ENCODE measurements at places on chromosomes 6 and 20.

GRCh38 chr20:20181322-20181721 lies 129.0 kb downstream of the CFAP61 start:
- no peak for DNase-seq

DNA sequence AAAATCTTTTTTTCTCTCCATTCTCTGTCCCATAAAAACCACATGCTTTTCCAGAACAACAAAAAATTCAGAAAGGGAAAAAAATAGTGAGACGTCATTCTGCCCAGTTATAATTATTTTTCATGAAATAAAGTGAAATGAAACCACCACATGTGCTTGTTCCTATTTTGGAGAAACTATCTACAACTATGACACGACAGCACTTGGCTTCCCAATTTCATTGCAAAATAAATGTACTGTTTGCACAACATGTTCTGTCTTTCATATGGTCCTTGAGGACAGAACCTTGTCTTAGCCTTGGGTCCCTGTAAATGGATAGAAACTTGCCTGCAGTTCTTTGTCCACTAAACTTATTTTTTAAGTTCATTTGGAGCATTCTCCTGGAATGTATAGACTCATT lies 5.6 kb upstream of the MAN1A1 start:
- DNase-seq, result no peak

DNA sequence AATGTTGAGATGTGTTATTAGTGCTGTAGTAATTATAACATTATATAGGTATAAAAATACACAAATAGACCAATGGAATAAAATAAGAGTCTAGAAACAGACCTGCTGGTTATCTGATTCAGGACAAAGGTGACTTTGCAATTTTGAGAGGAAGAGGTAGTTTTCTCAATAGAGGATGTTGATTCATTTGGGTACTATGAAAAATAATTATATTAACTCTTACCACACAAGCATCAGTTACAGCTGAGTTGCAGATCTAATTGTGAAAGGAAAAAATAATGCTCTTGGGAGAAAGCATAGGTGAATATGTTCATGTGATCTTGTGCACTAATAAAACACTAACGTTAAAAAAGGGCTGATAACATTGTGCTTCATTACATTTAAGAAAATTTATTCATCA lies 103.0 kb downstream of the BCKDHB start:
- no peak for DNase-seq

DNA sequence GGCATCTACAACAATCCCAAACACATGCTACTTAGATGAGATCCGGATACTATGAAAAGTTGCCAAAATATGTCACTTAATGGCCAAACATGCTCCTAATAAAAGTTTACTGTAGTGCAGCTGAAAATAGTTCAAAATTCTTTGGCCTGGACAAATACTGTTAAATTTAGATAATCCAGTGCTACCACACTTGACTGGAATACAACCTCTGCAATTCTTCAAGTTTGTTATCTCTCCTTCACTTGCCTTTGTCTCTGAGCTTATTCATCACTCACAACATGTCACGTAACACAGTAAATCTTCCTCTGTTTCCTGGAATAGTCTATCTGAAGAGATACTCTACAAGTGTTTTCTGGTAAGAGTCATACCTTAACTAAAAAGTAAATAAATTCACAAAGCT lies 10.5 kb upstream of the PLN start:
- no peak for DNase-seq

DNA sequence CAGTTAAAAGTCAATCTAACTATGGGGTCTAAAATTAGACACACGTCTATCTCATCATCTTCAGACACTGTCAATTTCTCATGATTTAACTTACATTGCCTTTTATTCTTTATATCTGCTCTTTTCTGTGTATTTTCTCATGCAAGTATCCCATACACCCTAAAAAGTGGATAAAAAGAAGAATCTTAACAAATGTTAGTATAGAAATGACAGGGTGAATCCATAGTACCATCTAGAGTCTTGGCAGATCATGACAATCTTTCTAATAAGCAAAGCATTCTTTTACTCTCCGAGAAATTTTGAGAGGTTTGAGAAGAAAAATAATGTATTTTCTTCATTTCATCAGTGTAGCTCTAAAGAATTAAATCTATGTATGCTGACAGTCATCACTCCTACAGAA lies 382.7 kb downstream of the C6orf118 start:
- DNase-seq, result no peak

GRCh38 chr6:134111062-134111677 lies 58.7 kb upstream of the SLC2A12 start:
- peak; percentile 72 for DNase-seq

GRCh38 chr6:106360410-106360988 lies at the start of gene CRYBG1:
Gene CRYBG1, plus strand, starts transcription at chr6:106360717. Its CDS starts 192 bp downstream, at chr6:106360909.
- DNase-seq, result peak; percentile 92

DNA sequence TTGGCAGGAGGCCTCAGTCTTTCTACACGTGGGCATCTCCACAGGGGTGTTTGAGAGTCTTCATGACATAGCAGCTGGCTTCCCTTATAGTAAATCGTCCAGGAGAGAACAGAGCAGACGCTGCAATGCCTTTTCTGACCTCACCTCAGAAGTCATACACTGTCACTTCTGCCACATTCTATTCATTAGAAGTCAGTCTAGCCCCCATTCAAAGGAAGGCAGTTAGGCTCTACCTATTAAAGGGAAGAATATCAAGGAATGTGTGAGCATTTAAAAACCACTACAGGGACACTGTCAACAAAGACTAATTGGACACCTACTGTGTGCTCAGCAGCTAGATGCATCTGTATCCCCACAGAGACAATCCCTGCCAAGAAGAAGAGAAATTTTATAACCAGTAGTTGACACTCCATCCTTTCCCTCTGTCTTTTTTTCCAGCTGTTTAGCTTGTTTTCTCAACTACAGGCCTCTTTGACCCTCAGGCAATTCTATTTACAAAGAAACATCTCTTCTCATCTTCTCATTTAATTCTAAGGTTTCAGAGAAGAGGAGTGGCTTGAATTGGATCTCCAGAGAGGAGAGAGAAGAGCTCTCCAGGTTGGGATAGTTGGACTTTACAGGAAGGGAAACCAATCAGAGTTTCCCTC lies 18.6 kb downstream of the ARMC12 start:
- DNase-seq, result no peak

- no peak for DNase-seq
These were observed 7.3 kb downstream of the ZKSCAN3 start for GRCh38 chr6:28357036-28357435.

DNA sequence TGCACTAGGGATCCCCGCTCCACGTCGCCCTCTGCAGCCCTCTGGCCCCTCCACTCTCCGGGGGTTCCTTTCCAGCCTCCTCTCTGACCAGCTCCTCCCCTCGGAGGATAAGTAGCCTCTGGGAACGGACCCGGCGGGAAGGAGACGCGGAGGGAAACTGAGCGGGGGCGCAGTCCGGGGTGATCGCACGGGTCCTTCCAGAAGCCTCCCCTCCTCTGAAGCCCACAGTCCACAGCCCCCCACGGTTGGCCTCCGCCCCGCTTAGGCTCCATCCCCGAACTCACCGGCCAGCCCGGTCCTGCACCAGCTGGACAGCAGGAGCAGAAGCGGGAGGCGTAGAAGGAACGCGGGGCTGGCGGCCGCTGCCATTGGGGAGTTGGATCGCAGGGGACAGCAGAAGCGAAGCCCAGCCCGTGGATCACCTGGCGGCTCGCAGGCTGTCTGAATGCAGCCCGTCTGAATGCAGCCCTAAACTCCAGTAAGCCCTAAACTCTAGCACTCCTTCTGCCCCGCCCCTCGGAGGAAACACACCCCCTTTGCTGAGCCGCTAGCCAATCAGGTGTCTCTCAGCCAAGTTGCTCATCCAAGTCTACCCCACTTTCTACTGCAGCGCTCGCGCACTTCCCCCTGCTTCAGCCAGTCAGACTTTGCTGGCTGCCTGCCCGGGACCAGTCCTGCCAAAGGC lies at the start of gene RAET1G:
Gene RAET1G (minus strand): TSS at position 480 of the 685 bp plus-strand sequence. CDS start 111 bp downstream, at position 369.
- peak; percentile 96 for DNase-seq

DNA sequence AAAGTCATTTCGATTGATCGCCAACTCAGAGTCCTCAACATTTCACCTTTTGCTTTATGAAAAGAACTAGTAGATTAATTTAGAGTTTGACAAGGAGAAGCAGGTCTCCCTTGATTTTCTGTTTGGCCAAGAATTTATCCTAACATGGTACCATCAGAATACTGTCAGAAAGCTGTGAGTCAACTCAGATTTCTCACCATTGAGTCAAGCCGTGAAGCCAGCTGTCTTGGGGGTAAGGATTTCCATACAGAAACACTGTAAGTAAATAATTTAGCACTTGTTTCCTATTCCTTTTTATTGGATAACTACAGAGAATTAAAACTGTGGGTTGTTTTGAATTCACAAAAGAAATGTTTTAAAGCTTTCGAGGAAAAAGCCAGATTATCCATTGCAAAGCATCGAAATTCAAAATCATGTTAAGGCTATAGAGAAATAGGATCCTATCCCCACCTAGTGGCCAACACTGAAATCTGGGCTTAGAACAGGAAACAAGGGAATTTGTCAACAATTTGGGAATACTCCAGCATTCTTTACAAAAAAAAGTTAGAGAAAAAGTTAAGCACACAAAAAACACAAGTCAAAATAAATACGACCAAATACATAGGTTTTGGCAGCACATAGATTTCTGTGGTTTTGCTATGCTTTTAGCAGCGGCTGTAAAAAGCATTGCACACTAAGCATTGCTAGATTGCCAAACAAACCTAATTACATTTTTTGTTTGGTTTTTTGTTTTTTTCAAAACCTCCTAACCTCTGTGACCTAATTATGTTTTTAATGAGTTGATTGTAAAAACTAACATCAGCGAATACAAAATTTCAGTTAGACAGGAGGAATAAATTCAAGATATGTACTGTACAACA lies 44.2 kb downstream of the COL11A2 start:
- DNase-seq, result peak; percentile 76

DNA sequence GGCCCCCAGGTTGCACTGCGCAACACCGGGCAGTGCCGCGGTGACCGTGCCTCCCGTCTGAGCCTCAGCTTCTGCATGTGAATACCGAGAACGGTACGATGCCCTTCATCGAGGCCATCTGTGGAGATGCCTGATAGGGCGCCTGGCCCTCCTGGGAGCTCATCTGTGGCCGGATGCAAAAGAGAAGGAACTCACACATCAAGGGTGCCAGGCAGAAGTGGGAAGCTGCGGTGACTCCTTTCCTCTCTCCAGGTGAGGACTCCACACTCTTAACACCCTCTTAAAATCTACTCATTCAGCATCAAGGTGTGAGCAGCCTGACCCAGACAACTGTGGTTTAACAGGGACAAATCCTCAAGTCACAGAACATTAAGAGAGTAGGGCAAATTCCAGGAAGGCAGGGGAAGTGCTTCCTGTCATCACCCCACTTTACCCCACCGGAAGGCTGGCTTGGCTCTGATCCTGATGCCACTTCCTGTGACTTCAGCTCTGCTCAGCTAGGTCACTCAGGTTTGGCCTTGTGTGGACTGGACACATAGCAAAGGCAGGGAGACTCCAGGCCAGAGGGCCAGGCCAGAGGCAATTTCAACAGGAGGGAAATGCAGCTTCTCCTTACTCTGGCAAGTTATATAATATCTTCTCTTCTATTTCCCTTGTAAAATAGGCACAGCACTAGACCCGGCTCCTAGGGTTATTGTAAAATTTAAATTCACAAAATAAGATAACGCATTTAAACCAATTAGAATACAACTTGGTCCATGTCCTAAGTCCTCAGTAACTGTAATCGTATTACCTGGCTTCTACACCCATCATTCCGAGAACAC lies 69.4 kb downstream of the CPNE5 start:
- peak; percentile 34 for DNase-seq

- no peak for DNase-seq
These were observed 602.7 kb upstream of the NOX3 start for GRCh38 chr6:156058356-156058755.

DNA sequence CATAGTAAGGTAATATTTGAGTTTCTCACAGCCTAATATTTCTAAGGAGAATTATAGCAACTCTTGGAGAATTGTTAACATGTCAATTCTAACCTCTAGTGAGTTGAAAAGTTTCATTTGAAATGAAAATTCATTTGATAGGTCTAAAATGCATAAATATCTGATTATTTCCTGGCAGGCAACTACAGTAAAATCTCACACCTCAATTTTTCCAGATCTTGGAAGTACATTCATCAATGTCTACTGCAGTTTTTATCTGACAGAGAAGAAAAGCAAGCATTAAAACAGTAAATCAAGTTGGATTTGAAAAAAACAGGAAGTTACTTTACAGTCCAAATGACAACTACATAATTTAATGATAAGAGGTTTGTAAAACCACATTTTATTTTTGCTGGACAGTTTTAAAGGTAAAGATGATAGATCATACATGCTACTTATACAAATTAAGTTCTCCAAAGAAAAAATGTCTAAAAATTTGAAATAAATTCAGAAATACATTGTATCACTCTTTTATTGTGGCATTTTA lies 631.3 kb downstream of the EYS start:
- no peak for DNase-seq

DNA sequence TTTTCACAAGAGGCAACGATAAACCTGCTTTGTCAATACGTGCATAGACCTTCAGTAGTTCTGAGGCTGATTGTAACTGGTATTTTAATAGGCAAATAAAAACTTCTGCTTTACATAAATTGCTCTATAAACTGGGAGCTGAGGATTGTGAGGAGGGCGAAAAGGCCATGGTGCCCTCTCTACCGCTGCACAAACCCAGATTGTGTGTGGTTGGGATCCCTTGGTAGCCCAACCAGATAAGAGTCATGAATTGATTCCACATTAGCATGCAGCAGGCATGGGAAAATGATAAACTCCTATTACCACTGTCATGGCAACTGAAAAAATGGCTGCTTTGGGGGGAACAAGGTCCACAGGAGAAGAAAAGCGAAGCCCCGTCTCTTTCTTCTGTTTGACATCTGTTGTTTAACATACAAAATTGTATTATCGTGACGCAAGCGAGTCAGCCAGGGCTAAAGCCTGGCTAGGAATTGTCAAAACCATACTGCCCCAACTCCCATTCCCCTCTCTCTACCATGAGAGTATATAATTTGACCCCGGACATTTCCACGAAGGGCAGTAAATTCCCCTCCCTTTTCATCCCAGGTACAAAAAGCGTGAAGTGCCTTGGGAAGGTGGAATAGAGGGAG lies 157.8 kb upstream of the SALL4 start:
- DNase-seq, result no peak

DNA sequence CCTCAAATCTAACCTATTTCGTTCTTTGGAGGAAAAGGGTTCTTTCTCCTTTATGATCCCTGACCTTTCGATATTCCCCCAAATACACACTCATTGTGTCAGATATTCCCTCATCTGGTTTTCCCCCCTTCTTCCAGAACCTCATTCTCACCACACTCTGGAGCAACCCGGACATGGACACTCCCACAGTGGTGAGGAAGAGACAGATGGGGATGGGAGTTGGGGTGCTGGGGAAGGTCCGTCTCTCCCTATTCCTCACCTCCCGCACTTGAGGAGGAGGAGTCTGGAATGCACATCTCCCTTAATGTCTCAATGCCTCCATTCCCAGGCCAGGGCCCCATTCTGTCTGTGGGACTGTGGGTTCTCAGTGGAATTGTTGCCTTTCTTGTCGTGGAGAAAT lies 1.3 kb downstream of the SLC39A7 start:
- DNase-seq, result no peak

All from stomach (tissue), 19 donors.